ENCODE measurements at places on chromosomes 2 and 18.

DNA sequence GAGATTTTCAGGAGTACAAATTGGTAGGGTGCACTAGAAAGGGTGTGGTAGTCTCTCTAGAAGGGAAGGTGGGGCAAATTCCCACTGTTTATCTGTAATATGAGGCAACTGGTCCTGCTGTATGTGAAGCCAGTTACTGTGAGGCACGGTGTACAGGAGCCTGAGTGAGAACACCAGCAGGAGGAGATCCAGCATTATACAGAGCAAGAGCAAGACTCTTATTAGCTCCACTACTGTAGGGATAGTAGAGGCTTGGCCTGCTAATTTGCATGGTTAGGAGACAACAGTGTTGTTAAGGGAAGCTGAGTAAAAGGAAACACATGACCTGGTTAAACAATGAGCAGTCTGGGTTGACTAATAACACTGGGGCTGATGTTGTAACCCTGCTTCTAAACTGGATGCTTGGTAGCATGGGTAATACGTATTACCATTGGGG, 76.3 kb upstream of the WDSUB1 start:
- DNase-seq, result no peak

DNA sequence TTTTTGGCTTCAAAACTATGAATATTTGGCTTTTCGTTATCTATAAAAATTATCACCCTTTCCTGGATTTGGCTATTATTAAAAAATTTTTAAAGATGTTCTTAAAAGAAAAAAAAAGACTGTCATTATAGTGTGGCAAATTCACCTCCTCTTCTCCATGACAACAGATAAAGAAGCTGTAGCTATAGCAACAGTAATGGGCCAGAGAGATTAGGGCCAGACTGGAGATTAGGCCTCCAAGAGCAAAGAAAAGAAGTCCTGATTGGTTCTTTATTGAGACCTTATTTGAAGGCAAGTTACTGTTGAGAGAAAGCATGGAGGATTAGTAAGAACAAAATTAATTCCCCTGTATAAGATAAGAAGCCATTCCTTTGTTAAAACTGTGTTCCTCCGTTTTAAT, 812.5 kb downstream of the DCC start:
- DNase-seq, result no peak

DNA sequence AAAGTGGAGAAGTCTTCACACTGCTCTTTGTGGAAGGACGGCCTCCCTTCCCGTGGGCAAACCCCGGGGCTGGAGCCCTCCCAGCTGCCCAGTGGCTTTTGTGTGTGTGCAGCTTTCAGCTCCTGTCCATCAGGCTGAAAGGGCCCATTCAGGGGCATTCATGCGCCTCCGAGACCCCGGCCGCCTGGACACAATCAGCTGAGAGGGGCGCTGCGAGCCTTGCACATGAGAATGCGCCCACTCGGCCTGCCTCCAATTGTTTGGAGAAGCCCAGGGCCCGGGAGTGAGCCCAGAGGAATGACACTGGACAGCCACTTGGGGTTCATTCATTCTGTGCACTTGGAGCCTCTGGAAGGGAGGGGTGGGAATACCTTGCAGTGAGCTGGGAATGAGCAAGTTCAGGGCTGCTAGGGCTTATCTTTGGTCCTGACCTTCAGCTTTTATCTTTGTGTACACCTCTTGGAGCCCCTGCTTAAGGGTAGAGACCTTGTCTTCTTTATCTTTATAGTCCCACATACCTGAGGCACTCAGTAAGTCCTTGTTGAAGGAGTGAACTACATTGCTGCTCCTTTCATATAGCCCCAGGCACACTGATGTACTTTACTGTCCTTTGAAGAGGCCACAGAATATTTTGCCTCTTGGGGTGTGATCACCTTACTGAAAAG, 56.5 kb downstream of the TCF7L1 start:
- no peak for DNase-seq

GRCh38 chr2:197201874-197202273, 108.7 kb downstream of the ANKRD44 start:
- no peak for DNase-seq

GRCh38 chr2:207182911-207183310, 17.2 kb upstream of the KLF7 start:
- DNase-seq, result no peak

- DNase-seq, result no peak
These were observed 26.4 kb upstream of the TDRD15 start for GRCh38 chr2:21097331-21097730.

GRCh38 chr2:138185827-138186226, 221.6 kb downstream of the HNMT start:
- DNase-seq, result no peak
